ENCODE measurements at places on chromosomes 2 and 18.

DNA sequence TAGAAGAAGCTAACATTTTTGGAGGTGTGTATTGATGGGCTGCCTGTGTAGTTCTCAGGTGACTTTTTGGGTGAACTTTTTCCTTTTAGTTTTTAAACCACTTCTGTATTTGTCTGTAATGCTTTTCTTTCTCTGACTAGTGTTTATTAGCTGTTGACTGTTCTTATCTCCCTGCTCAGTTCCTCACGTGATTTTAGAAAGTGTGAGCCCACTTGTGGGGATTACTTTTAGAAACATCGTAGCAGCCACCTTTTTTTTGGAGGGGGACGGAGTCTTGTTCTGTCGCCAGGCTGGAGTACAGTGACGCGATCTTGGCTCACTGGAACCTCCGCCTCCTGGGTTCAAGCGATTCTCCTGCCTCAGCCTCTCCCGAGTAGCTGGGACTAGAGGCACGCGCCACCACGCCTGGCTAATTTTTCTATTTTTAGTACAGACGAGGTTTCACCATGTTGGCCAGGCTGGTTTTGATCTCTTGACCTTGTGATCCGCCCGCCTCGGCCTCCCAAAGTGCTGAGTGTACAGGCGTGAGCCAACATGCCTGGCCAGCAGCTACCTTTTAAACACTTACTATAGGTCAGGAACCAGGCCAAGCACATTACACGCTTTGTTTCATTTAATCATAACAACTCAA is 9.2 kb upstream of the CDKL4 start:
- no peak for DNase-seq

GRCh38 chr18:35641916-35642315 is 60.4 kb downstream of the GALNT1 start:
- no peak for DNase-seq

DNA sequence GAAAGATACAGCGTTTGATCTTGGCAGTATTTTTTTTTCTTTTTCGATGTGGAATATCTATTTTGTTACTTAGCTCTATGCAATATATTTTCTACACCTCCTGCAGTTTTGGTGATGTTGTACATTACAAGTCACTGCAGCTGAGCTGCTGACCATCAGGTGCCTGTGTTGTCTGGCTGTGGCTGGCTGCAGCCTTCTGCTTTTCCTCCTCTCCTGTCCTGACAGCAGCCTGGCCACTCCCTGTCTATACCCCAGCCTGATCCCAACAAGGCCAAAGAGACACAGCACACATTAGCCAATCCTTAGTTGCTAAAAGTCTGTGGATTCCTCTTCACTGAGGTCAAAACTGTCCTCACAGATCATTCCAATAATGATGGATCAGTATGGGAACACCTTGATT is 222.3 kb downstream of the MYT1L start:
- no peak for DNase-seq

- no peak for DNase-seq
Measured at GRCh38 chr2:172597176-172597842, 41.4 kb downstream of the PDK1 start.

GRCh38 chr2:201638326-201638725 is 5.0 kb downstream of the TMEM237 start:
- no peak for DNase-seq

DNA sequence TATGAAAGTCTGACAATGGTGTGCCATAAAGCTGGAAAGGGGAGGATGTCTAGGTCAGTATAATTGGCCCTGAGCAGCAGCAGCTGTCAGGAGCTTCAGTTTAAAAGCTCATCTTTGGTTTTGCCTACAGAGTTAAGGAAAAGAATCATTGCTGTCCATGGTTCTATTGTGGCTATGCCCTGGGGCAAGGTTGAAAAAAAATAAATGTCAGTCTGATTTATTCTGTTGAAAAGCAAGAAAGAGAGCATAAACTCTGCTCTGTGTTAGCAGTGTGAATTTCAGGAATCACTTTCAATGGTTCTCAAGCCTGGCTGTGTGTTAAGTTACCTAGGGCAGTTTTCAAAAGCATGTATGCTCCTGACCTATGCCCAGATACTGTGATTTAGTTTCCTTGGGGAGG is 446.7 kb downstream of the SETBP1 start:
- no peak for DNase-seq

DNA sequence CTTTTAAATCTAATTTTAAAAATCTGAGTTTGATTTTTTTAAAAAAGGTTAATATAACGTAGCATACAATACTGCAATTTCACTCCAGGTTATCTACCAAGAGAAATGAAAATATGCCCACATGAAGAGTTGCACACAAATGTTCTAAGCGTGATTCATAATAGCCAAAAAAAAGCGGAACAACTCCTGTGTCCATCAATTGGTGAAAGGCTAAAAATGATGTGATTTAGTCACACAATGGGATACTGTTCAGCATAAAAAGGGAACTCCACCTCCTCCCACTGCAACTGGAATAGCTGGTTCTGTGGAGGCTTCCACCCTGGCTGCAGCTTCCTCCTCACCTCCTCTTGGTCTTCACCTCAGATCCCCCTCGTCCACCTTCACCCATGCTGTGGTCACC is 132.8 kb downstream of the PIK3C3 start:
- DNase-seq, result no peak

GRCh38 chr2:18356676-18357075 is 203.8 kb downstream of the RDH14 start:
- no peak for DNase-seq

- no peak for DNase-seq
Measured at GRCh38 chr2:150215041-150215440, 272.4 kb downstream of the RND3 start.

GRCh38 chr2:136051725-136052048 is 66.3 kb upstream of the DARS1 start:
- no peak for DNase-seq

GRCh38 chr2:32863803-32864202 is 83.0 kb upstream of the LTBP1 start:
- no peak for DNase-seq

DNA sequence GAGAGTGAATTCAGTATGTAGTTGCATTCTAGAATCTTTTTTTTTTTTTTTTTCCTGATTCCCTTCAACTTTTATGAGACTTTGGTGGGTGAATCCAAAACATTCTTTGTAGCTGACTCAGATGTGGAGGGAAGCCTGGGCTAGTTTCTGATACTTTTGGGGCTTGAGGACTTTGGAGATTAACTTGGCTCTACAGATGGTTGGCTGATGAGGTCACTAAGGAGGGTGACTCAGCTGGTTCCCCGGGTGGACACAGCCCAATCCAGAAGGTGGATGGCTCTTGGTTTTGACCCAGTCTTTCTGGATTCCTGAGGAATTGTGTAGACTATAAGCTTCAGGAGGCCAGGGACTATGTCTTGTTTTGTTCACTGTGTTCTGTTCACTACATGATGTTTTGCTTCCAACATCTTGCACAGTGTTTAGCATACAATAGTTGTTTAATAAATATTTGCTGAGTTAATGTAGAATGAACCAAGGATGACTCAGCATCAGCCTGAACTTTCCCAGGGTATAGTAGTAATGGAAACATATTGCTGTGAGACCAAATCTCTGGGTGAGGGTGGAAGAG is 30.5 kb downstream of the LAMA3 start:
- no peak for DNase-seq

DNA sequence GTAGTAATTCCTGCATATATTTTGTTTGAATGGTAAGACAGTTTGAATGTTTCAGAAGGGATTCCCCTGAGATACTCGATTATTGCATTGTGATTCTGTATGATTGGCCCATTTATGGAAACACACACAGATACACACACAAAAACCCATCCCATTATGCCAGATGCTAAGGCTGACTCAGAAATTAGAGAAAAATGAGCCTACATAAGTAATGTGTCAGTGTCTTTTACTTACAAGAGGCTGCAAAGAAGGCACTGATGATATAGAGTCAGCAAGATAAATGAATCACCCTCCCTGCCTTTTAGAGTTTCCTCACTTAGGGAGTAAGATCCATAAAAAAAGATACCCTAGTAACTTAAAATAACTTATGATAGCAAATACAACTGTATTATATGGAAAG is 1481.1 kb upstream of the ACVR2A start:
- DNase-seq, result no peak

DNA sequence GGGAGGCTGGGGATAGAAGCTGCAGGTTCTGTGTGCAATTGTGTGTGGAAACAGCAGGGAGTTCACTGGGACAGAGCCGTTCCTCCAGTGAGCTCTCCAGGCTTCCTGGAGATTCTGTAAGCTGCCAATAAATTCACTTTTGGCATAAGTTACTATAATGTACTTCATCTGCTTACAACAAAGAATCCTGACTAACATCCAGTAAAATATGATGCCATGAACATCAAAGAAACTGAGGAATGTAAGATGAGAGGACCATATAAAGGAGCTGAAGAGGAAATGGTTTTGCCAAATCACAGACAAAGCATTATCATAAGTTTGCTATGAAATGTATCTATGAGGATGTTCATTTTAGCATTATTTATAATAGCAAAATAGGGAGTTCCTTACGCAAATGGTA is 175.3 kb downstream of the KCNE4 start:
- no peak for DNase-seq

- peak; percentile 40 for DNase-seq
Measured at GRCh38 chr2:188524519-188525113, 232.9 kb downstream of the GULP1 start.

DNA sequence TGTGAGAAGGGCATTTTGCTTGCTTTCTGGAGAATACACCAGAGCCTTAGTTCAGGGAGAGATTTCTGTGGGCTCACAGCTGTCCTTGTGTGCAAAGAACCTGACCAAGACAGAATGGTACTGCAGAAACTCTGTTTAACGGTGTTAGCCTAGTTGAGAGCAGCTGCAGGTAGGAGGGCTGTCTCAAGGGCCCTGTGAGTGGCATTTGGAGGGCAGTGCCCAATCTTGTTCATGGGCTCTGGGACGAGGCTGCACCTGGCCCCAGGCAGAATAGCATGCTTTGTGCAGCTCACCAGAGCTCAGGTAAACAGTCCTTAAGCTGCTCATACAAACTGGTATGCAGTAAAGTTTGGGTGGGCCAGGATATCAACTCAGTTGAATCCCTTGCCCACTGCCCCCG is 16.9 kb upstream of the RGPD4 start:
- DNase-seq, result no peak

- DNase-seq, result no peak
Measured at GRCh38 chr18:12397254-12397653, 10.5 kb upstream of the PRELID3A start.

DNA sequence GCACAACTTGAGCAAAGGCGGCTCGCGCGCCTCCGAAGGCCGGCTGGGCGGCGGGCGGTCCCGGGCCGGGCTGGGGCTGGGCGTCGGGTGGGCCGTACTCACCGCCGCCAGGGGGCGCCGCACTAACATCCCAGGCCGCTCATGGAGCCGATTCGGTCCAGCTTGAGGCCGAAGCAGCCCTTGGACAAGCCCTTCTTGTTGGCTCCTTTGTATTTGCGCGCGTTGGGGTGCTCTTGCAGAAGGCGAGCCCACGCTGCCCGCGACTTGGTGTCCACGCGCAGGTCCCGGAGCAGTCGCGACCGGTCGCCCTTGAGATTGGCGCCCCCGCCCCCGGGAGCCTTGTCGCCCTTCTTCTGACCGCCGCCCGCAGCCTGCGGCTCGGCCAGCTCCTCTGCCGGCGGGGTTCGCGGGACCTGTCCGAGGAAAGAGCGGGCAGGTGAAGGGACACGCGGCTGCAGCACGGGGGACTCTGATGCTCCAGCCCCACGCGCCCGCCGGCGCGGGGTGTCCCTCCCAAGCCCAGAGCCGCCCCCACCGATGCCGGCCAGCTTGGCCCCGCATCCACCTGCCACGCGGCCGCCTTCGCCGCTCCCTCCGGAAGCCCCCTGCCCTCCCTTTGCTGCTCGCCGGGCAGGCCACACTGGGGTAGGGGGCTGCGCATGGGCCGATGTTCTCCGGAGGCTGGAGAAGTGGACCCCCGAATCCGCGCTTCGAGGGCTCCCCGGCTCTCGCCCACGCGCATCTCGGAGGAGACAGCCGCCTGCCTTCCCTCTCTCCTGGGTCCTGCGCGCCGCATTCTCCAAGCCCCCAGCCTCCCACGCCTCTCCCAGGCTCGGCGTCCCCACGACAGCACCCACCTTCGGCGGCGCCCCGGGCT is 655 bp downstream of the NPPC start:
- peak; percentile 91 for DNase-seq

GRCh38 chr18:75362435-75362834 is 65.1 kb downstream of the SMIM21 start:
- no peak for DNase-seq

DNA sequence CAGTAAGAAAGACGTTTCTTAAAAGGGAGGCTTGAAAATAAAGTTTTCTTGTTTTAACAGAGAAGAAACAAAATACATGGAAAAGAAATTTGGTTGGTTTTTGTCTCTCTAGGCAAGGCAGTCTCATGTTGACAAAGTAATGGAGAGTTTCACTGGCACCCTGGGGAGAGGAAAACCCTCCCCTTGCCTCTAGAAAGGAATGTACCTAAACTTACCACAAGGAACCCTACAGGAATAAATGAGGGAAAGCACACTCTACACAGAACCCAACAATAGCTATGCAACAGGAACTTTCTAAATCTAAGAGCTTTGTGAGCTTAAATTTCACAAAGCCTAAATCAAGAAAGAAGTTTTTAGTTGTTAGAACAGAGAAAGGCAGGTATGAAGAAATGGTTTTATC is 37.0 kb downstream of the FIGN start:
- no peak for DNase-seq

GRCh38 chr2:165863810-165864261 is 69.8 kb upstream of the GALNT3 start:
- DNase-seq, result no peak

GRCh38 chr2:203878063-203878462 is 10.5 kb downstream of the CTLA4 start:
- no peak for DNase-seq

DNA sequence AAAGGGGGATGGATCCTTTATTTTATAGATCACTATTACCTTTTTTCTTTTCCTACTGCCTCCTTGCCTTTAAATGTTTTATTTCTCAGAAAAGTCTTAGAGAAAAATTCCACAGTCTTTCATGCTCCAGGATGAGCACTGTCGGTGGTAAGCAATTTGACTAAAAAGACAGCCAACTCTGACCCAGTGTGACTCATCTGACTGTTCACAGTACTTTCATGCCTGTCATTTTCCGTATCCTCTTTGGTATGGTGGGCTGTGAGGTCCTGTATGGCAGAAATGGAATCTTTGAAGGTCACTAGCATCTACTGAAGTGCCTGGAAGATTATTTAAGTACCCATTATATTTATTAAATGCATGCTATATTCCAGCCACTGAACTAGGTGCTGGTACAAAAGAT is 2.1 kb upstream of the RFTN2 start:
- DNase-seq, result no peak

DNA sequence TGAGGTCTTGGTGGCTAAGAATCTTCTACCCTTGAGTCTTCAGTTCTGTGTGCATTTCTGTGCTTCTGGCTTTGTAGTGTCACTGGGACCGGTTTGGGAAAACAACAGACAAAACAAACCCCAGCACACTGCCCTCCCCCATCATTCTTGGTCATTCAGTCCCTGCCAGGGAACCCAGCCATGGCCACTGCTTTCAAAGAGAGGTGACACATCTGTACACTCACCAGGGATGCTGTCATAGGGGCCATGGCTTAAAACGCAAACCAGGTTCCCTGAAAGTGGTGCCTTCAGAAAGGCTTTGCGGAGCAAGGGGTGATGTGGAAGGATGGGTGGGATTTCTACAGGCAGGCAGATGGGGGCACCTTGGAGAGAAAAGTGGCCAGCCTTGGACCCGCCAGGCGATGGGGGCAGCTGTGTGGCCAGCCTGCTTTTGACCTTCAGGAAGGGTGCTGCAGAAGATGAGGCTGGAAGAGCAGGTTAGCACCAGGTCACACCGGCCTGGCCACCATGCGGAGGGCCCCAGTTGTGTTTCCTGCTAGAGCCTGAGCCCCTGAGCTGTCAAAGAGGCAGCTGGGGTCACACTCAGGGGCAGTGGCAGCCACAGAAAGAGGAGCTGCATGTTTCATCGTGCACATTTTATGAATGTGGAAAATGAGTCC is 101.3 kb downstream of the INHBB start:
- DNase-seq, result no peak
